ENCODE measurements at places on chromosomes 2 and 18. TPM values are rescaled to one million over a fixed set of nuclear protein-coding genes. Genes with fewer than 3 reads are reported as not detected.

Gene CAPN13
- total RNA-seq: not detected

Gene ANKRD30BL
- total RNA-seq: 1.7 TPM

Gene DTNA
- total RNA-seq: 82.8 TPM

Gene PROC
- 3.6 TPM for total RNA-seq

Gene RUFY4
- 13.7 TPM for total RNA-seq

Gene KCNG3
- 1.7 TPM for total RNA-seq

Gene BMP10
- 0.48 TPM for total RNA-seq

Gene STARD6
- 0.96 TPM for total RNA-seq

Gene TXNDC2
- 5.1 TPM for total RNA-seq

Gene MCM6
- total RNA-seq: 11.8 TPM
